ENCODE measurements at places on chromosomes 3 and 15.

- no peak for DNase-seq
Measured at GRCh38 chr3:125213946-125214542, 1.5 kb upstream of the SLC12A8 start.

DNA sequence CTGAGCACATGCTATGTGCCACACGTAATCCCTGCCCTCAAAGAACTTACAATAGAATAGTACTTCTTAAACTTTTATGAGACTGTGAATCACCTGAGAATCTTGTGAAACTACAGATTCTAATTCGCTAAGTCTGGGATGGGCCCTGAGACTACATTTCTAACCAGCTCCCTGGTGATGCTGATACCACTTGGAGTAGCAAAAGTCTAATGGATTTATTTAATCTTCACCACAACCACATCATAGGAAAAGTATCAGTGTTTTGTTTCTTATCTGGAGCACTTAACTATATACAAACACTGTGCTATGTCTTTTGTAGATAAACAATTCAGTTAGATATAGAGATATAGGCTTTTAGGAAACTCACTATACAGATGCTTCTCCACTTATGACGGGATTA is 23.8 kb upstream of the TCF12 start:
- no peak for DNase-seq

- no peak for DNase-seq
Measured at GRCh38 chr3:67686069-67686468, 31.7 kb upstream of the SUCLG2 start.

DNA sequence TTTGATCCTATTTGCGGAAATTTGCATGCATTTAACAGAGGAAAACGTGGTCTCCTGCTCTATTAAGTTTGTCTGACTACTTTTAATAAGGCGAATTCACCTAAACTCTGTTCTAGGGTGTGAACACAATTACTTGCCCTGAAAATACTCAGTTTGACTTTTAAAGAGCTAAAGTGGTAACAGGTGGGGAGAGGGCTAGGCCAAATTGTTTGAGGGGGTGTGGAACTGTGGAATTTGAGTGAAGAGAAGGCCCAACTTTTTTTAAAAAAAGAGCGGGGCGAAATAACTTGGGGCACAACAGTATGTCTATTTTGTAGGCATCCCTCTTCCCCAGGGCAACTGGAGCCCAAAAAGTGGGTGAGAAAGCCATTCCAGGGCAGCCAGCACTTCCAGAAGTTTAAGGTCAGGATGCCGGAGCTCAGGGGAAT is 580 bp upstream of the FXR1 start:
- no peak for DNase-seq

DNA sequence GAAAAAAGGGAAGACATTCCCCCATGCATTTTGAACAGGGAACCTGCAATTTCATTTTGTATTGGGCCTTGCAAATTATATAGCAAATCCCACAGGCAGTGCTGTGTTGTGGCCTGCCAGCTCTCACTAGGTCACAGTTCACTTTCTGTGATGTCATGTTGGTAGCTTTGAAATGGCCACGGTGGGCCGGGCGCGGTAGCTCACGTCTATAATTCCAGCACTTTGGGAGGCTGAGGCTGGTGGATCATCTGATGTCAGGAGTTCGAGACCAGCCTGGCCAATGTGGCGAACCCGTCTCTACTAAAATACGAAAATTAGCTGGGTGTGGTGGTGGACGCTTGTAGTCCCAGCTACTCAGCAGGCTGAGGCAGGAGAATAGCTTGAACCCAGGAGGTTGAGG is 27.0 kb upstream of the C15orf39 start:
- no peak for DNase-seq

DNA sequence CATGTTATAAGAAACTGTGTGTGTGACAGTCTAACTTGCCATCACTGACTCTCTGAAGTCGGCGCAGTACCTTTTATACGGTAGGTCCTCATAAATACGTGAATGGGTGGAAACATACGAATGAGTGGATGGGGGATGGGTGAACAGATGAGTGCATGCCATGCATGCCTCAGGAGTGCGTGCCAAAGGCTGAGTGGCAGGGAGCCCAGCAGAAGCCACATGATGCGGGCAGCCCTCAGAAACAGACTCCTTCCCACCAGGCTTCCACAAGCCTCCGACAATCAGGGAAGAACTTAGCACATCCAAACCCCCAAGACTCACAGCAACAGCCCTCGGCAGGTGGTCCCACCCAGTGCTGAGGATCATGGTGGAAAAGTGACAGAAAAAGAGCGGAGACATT is 16.7 kb downstream of the HCN4 start:
- no peak for DNase-seq

- DNase-seq, result no peak
Measured at GRCh38 chr15:62244762-62245161, 79.7 kb upstream of the C2CD4B start.

DNA sequence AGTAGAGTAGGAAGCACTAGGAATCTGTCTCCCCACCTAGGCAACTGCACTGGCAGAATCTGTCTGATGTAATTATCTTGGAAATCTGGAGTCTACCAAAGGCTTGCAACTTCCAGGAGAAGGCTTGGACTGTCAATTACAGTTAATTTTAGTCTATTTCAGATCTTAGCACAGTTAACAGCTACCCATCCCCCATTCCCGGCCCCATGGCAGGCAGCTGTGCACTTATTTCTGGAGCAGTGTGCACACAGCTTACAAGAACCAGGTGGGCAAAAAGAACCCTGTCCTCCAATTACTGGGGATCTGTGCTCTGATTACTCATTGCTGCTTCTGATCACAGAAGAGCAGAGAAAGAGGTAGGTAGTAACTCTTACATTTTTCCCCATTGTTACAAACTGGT is 12.3 kb upstream of the CDAN1 start:
- no peak for DNase-seq

DNA sequence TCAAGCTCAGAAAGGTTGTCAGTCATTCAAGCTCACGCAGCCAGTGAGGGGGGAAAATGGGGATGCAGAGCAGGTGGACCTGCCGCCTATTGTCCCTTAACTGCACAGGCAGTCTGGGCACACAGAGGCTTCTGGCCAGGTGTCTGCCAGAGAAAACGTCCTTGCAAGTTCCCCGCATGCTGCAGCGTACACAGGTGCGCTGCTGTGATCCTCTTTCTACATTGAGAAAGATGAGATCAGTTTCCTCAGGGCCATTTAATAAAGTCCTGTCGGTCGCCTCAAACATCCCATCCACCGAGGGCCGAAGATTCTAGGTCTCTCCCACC is 445 bp upstream of the TSEN2 start:
- DNase-seq, result no peak

- no peak for DNase-seq
Measured at GRCh38 chr15:67397139-67397538, 123.8 kb upstream of the C15orf61 start.

- DNase-seq, result peak; percentile 78
Measured at GRCh38 chr3:55180936-55181535, 253.2 kb upstream of the LRTM1 start.

GRCh38 chr3:197908957-197909701 is 40.9 kb upstream of the RPL35A start:
- DNase-seq, result no peak

DNA sequence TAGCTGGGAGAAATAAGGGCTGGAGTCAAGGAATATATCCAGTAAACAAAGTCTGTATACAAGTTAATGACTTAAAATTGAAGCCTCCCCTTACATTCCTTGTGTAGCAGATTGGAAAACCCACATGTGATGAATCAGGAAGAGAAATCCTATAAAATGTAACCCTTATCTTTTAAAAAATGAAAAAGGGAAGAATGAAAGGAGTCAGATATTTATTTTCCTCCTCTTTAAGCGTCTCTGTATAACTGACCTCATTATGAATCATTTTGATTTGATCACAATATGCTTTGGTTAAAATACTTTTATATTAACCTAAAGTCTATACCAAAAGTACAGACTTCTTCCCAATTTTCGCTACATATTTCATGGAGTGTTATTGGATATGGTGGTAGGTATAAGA is 316.3 kb upstream of the STAC start:
- no peak for DNase-seq

GRCh38 chr15:40664909-40665308 is 30.1 kb upstream of the RAD51 start:
- no peak for DNase-seq

DNA sequence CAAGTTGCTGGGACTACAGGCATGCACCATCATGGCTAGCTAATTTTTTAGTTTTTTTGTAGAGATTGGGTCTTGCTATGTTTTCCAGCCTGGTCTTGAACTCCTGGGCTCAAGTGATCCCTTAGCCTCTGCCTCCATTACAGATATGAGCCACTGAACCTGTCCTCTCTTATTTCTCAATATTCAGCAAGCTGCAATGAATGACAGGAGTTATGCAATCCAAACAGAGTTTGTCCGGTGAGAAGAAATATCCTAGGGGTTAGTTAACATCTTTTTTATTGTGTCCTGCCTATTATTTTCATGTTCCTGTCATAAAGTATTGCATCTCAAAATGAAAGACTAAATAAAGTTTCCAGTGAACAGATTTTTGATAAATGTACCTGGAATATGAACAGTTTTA is 1161.4 kb downstream of the OTOL1 start:
- DNase-seq, result no peak

- no peak for DNase-seq
Measured at GRCh38 chr3:4387210-4388204, 79.6 kb downstream of the SUMF1 start.

GRCh38 chr3:58536501-58537411 is at the start of gene ACOX2:
ACOX2 (minus strand) TSS chr3:58537190; CDS start chr3:58535106, 2,084 bp downstream.
- DNase-seq, result no peak

DNA sequence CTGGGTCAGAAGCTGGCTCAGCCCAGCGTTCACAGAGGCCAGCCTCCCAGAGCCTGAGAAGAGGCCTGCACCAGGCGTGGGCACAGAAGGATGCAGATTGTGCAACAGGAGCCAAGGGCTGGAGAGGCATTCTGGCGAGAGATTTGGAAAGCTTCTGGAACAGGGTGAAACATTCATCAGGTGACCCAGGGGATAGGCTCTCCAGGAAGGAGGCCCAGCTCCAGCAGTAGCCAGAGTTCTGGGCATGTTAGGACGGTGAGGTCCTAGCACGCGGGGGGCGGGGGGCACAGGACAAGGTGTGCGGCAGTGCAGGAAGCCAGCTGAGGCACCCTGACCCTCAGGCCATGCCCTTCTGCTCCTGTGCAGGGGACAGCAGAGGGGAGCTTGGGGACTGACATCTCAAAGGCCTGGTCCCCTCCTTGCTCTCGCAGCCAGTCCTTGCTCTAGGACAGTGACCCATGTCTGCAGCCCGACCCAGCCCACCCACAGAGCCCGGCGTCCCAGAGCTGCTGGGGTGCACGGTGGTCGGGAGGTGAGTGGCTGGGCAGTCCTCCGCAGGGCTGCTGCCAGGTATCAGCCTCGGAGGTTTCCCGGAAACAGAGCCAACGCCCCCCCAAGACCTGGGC is 111.7 kb upstream of the KLF13 start:
- DNase-seq, result peak; percentile 34

GRCh38 chr3:42780892-42781700 is 8.0 kb upstream of the CCDC13 start:
- peak; percentile 89 for DNase-seq

DNA sequence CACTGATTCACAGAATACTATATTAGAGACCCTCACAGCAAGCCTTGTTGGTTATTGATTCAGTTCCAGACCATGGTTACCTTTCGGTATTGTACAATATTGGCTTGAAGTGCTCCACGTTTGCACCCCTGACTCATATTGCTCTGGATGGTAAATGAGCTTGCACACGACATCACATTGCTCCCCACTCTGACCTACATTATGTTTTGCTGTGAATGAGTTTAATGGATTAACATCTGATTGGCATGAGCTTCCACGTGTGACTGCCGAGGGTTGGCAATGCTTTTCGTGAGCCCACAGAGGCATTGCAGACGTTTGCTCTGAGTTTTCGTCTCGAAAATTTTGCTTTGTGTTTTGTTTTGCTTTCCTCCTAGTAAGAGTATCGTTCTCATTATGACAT is 225.8 kb upstream of the ICE2 start:
- no peak for DNase-seq

DNA sequence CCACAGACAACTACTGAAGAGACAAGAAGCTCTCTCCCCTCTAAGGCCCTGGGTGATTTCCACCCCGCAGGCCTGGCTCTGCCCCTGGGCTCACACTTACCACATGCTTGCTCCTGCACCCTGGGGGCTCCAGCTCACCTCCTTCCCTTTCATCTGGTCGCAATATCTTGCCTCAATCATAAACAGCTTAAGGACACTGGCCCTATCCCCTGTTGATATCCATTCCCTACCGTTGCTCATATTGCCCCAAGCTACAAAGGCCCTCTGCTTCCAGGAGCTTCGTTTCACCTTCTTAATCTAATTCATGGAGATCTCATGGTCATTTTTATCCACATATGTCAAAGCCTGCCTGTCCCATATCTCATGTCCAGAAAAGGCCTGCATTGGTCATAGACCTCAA is 46.0 kb upstream of the TSEN2 start:
- DNase-seq, result no peak

DNA sequence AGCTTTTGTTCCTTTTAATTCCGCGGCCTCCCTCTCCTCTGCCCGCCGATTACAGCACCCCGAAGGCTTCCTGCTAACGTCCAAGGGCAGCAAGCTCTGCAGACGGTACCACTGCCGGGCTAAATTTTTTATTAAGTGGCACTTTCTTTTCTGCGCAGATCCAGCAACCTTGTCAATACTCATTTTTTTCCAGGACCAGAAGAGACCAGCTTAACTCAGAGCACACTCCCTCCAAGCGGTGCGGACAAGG is 542 bp upstream of the MEIS2 start:
- DNase-seq, result peak; percentile 51

DNA sequence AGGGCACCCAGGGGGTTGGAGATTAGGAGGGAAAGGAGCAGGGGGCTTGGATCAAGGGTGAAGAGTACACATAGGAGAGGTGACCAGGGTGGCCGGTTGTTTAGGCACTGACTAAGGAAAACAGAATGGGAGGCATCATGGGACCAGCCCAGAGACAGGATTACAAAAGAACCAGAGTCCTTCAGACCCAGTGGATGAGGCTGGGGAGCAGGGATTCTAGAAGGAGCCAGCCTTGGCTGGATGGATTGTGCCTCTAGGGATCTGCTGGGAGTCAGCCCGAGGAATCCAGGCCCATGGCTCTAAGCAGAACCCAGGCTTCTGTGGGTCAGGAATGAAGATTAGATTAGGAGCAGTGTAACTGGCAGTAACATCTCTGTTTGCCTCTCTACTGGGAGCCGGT is 98.6 kb downstream of the ARNT2 start:
- no peak for DNase-seq

- DNase-seq, result no peak
Measured at GRCh38 chr15:65026756-65027155, 2.7 kb downstream of the MTFMT start.

- DNase-seq, result no peak
Measured at GRCh38 chr3:99249627-99250026, 348.1 kb upstream of the DCBLD2 start.

GRCh38 chr3:197325773-197326172 is 27.4 kb upstream of the DLG1 start:
- DNase-seq, result no peak

- DNase-seq, result no peak
Measured at GRCh38 chr15:69154684-69155083, 5.8 kb upstream of the GLCE start.

GRCh38 chr3:49017971-49018706 is at the start of gene DALRD3:
DALRD3 (minus strand) TSS chr3:49018580; CDS start chr3:49018564, 16 bp downstream.
- DNase-seq, result peak; percentile 88

Data from hematopoietic multipotent progenitor cell treated with erythropoietin and hydrocortisone succinate and interleukin-3 and kit ligand, for 6 days (in vitro differentiated cells).